ENCODE measurements at places on chromosomes 2 and 18. TPM values are rescaled to one million over a fixed set of nuclear protein-coding genes. Genes with fewer than 3 reads are reported as not detected.

DNA sequence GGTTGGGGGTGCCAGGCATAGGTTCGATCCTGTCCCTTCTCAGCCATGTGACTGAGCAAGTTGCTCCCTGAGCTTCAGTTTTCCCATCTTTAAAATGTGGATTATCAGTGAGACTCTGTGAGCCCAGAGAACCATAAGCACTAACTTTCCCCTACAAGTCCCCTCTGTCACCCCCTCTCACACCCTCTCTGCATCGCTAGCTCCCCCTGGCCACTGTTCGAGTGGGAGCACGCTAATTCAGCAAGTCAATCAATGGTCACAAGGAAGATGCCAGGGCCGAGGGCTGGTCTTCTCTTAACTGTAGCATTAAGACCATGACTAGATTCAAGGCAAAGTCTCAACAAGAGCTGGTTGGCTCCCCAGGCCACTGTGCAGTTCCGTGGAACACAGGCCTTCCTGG is 66.2 kb downstream of the BCL2L11 start:
- H3K27ac ChIP-seq = no peak overlapping the region
- no peak overlapping the region for H3K4me3 ChIP-seq
- H3K36me3 ChIP-seq = no peaks in the 10 kb centered on the region
- H3K27me3 ChIP-seq = no peaks in the 10 kb centered on the region
- no peak for DNase-seq

GRCh38 chr18:75375341-75375740 is 52.2 kb downstream of the SMIM21 start:
- H3K4me3 ChIP-seq = no peak overlapping the region
- H3K27ac ChIP-seq = no peak overlapping the region
- DNase-seq = no peak
- no peaks in the 10 kb centered on the region for H3K27me3 ChIP-seq

SMARCAL1 gene
- total RNA-seq = 18.0 TPM

DNA sequence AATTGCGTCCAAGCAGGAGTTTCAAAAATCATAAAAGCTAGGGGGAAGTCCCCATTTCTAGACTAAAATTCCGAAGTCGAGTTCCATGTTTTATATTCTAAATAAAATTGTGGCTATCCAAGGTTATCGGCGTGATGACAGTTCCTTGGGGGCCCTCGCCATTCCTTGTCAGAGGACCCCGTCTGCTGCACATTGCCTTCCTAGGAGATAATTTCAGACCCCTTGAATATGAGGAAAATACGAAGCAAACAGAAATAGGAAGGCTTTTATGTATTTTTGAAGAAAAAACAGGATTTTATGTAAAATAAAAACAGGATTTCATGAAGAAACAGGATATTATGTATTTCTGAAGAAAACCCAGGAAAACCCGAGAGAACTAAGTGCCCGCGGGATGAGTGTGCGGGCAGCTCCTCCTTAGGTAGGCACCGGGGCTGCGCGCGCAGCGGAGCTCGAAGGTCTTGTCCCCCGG is 465 bp upstream of the PLEKHA3 start:
- no peaks in the 10 kb centered on the region for H3K36me3 ChIP-seq
- no peak for DNase-seq
- no peak overlapping the region for H3K4me3 ChIP-seq
- H3K27ac ChIP-seq = peak overlapping the region; percentile 93
- no peaks in the 10 kb centered on the region for H3K4me1 ChIP-seq

DNA sequence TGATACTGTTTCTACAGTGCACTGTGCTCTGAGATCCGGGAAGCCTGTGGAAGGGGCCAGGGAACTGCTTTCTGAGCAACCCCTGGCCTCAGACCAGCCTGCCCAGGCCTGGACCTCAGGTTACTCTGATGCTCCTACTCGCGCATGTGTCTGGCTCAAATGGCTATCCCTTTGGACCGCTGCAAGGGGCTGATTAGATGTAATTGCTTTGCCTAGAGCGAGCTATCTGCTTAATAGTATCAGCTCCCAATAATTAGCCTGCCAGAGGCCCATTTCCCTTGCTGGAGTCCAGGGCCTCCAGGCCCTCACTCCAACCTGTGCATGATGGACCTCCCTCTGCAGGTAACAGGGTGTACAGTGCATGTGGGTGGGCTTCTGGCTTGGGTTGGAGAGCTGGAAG is 7.2 kb upstream of the KCNK3 start:
- no peak overlapping the region for H3K4me3 ChIP-seq
- DNase-seq = peak; percentile 7
- no peaks in the 10 kb centered on the region for H3K4me1 ChIP-seq

UPP2 gene
- not detected for total RNA-seq

HOXD9 gene
- total RNA-seq = 0.80 TPM

DNA sequence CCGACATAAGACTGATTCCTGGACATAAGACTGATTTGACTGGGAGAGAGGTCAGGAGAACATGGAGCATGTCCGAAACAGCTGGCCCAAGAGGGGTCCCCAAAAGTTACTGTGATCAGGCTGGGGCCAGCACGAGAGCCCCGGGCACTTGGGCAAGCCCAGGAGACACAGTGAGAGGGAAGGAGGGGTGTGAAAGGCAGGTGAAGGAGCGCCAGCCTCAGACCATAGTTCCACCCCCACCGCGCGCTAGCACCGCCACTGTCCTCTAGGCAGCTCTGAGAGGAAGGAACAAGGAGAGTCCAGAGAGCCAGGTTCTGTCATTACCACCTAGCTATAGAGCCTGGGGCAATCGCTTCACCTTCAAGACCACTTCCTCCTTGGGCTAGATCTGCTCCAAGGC is 78.2 kb upstream of the DAPL1 start:
- H3K27me3 ChIP-seq = no peaks in the 10 kb centered on the region
- H3K36me3 ChIP-seq = no peaks in the 10 kb centered on the region
- peaks cover 12% of the 10 kb centered on the region for H3K4me1 ChIP-seq
- peak overlapping the region; percentile 86 for H3K27ac ChIP-seq
- H3K4me3 ChIP-seq = no peak overlapping the region

DNA sequence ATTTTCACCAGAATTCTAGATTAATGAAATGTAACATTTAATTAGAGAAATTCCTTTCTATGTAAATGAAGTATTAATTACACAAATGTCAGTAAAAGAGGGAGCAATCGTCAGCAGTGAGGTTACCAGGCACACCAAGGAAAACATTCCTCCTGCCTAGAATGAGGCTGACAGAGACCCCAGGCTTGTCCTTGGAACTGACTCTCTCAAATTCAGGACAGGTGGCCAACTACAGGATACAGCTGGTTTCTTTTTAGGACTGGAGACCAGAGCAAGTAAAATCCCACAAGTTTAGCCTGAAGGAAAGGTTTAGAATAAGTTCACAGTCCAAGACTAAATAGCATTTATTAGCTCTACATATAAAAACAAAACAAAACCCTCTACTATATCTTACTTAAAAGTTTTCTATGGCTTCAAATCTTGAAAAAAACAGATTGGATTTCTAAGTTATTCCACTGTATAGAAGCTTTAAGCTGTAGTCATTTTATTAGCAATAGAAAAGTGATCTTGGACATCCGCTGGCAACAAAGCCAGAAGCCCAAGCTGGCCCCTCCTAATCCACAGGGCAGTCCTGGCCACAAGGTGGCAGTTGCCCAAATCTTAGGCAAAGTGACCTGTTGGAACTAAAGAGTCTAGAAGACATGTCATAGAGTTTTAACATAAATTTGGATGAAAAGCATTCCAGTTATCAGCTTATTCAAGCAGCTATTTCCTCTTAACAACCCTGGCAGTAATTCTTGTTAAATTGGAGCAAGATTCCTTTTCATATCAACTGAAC is 81.0 kb downstream of the SP3 start:
- no peaks in the 10 kb centered on the region for H3K36me3 ChIP-seq
- DNase-seq = peak; percentile 73
- H3K27ac ChIP-seq = no peak overlapping the region
- no peak overlapping the region for H3K4me3 ChIP-seq

IFIH1 gene
- total RNA-seq = 21.5 TPM

DNA sequence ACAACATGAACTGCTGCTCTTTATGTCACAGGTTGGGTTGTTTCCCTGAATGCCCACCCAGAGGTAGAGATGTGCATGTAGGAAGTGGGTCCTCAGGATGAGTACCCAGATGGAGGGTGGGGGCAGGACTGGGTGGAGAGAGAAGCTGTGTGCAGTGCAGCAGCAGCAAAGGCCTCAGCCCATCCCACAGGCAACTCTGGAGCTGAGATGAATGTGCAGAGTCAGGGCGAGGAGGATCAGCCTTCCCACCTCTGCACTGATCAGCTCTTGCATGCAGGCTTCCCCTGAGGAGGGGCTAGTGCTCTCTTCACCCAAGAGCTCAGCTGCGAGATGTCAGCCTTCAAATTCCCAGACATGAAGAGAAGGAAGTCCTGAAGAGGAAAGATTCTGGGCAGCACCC is 326.2 kb upstream of the RAB6C start:
- H3K4me3 ChIP-seq = no peak overlapping the region
- no peak overlapping the region for H3K27ac ChIP-seq
- no peak for DNase-seq

DNA sequence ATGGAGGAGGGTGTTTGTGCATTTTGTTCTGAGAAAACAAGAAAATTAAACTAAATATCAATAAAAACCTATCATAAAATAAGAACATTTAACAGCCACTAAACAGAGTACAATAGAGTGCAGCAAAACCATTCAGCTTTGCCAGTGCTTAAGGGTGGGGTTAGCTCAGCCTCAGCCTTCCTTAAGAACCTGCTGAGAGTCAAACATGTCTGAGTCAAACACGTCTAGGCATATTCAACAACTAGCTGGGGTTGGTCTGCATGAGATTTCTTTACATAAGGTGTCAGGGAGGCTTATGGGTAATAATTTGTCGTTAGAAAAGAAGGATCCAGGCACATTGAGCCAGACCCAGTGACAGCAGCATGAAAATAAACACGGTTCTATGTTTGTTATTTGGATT is 298.2 kb downstream of the SP3 start:
- no peak overlapping the region for H3K4me3 ChIP-seq
- peak; percentile 35 for DNase-seq
